ENCODE measurements at places on chromosomes 6 and 20.

GRCh38 chr6:71496018-71496721 lies 207.6 kb downstream of the OGFRL1 start:
- DNase-seq: no peak

DNA sequence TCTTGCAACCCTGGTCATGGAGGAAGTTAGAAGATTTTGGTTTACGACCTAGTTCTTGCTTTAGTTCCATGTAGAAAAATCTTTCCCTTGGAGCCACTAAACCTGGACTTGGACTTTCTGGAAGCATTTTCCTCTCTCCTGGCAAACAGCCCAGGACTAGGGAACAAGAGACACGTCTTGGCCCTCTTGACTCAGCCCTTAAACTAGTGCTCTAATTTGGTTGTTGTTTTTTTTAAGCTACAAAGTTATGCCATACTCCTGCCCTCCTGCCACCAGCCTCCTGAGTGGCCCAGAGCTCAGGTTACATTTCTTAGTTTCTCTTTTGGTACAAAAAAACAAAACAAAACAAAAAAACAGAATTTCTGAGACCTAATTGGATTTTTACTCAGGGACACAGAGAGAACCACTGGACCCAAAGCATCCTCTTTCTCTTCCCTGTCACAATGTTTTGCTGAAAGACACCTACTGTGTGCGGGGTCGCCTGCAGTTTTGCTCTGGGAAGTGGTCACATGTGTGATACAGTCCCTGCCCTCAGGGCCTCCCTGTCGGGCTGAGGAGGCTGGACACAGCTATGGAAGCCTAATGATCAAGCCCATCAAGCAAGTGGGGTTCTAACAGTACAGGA lies 32.3 kb upstream of the SCUBE3 start:
- DNase-seq: no peak

- DNase-seq: no peak
Measured at GRCh38 chr6:41454189-41454789, 91.9 kb upstream of the FOXP4 start.

DNA sequence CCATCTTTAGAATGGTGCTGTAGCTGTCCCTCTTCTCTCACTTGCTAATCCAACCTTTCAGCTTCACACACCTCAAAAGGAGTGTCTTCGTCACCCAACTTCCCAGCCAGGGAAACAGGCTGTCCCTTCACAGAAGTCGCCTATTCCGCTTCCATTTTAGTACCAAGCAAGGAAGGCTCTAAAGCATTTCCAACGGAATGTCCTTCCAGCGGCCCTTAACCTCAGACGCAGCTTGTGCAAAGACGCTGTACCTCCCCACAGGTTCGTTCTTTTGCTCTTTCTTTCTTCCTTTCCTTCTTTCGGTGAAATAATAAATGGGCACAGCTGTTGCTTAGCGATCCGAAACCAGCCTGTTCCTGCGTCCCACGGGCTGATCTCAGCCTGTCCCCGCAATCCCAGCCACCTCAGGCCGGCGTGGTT lies 1.5 kb downstream of the PTPRT start:
- no peak for DNase-seq

DNA sequence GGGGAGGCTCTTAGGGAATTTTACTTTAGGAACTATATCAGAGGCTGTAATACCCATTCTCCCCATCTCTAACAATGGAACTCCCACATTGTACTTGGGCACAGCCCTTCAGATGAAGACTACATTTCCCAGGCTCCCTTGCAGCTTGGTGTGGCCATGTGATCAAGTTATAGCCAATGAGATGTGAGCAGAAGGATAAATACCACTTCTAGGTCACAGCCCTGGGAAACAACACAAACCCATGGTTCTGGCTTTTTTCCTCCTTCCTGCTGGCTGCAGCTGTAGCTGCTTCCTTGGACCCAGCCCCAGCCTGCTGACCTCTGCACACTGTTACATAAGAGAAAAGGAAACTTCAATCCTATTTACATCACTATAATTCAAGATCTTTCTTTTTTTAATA lies 445.9 kb upstream of the JARID2 start:
- no peak for DNase-seq

- no peak for DNase-seq
Measured at GRCh38 chr6:24451581-24452388, 37.6 kb downstream of the GPLD1 start.

- DNase-seq: peak; percentile 53
Measured at GRCh38 chr6:82246802-82247504, 591 bp downstream of the IBTK start.

GRCh38 chr6:149230712-149231460 lies 86.6 kb upstream of the TAB2 start:
- no peak for DNase-seq

GRCh38 chr6:153832543-153832942 lies 206.5 kb upstream of the OPRM1 start:
- no peak for DNase-seq

DNA sequence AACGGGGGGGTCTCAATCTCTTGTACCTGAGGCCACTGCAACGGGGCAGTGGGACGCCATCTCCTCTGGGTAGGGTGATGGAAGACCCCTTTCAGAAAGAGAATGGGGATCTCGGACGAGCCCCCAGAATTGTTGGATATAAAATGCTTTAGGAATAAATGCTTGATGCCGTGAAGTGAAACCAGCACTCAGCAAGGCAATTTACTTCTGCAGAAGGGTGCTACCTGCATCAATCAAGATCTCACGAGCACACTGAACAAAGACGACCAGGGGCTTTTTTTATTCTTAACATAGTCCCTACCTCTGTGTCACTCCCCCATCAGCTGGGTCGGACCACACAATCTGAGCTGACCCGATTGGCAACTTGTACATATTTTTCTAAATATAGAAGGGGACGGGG lies 203.6 kb upstream of the TBX18 start:
- no peak for DNase-seq

GRCh38 chr6:49499623-49500022 lies at the start of gene GLYATL3:
Gene GLYATL3, plus strand, starts transcription at chr6:49499923. Its CDS starts 12,068 bp downstream, at chr6:49511991.
- DNase-seq: no peak

DNA sequence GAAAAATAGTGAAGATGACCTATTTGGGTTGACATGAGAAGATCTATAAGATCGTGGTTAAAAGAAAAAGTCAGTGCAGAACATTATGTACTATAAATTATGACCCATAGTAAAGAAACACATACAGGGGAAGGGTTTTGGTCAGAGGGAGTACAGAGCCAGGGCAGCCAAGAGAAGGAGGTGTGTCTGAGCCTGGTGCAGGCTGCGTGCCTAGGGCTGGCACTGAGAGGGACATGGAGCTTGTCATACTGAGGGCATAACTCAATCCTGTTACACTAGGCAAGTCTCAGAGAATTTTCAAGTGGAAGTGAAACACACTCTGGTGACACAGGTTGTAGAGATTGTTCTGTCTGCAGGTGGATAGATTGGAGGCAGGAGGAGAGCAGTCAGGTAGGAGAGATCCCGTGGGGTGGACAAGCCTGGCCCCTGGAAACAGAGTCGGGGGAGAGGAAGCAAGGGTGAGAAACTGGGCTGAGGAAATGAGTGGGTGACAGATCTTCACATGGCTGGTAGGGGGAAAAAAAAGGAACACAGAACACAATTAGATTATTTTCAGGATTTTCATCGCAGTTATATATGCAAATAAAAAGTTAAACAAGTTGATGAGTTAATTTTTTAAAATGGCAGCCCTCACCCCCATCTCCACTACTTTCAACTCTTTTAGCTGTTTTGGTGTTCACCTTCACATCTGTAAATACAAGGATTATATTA lies 18.5 kb upstream of the RNF39 start:
- DNase-seq: no peak
